ENCODE measurements at places on chromosomes 12 and 14. TPM values are rescaled to one million over a fixed set of nuclear protein-coding genes. Genes with fewer than 3 reads are reported as not detected.

The TEX52 gene
- not detected for total RNA-seq

DNA sequence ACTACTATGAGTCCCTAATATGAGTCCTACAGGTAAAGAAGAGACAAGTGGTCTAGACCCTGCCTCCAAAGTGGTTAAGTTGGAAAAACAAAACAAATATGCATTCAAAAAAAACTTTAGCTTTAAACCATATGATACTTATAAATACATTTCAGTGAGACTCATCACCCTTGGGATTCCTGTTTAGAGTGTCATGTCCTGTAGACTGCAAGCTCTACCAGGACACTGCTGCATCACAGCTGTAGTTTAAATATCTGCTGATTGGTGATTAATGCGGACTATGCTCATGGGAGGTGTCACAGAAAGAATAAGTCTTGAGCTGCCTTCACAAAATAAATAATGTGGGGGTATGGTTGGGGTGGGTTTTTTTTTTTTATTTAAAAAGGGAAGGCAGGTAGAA is 8.8 kb upstream of the LGR5 start:
- DNase-seq = no peak
- H3K4me1 ChIP-seq = peaks cover 7% of the 10 kb centered on the region
- peaks cover 30% of the 10 kb centered on the region for H3K27me3 ChIP-seq
- H3K36me3 ChIP-seq = no peaks in the 10 kb centered on the region

The KRT3 gene
- 0.75 TPM for total RNA-seq

DNA sequence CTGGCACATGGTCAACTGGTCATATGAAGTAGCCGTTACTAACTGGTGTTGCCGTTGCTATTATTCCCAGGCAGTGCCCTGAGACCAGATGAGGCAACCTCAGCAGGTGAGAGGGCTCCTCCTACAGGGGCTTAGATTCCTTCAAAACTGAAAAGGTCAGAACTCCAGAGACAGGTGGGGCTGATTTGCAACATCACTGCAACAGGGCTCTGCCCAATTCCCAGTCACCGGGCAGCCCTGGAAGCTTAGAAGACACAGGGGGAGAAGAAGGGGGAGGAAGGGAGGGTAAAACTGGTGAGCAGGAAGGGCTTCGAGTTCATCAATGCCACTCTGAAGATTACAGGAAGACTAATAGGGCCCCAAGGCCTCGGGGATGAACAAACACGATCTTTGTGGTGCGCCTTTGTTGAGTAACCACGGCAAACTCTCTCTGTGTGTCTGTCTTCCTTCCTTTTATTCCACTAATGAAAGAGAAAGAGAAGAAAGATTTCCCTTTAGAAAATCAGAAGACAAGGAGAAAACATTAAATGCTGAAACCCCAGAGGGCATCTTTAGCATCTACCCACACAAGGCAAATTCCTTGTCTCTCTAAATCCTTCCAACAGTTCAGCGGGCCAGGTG is 749.1 kb upstream of the TBX3 start:
- H3K27me3 ChIP-seq = no peaks in the 10 kb centered on the region
- DNase-seq = no peak
- H3K4me3 ChIP-seq = no peak overlapping the region
- H3K4me1 ChIP-seq = peaks cover 22% of the 10 kb centered on the region
- H3K27ac ChIP-seq = peak overlapping the region; percentile 91

- DNase-seq = no peak
- H3K27me3 ChIP-seq = no peaks in the 10 kb centered on the region
- no peak overlapping the region for H3K4me3 ChIP-seq
- no peak overlapping the region for H3K27ac ChIP-seq
- no peaks in the 10 kb centered on the region for H3K36me3 ChIP-seq
These were observed 17.8 kb downstream of the PLCZ1 start for GRCh38 chr12:18719922-18720510.

Data from mesothelial cell of epicardium (in vitro differentiated cells).